HS-5 (cell line): ENCODE measurements at places on chromosomes 12 and 14.
A peak's percentile ranks its signal among the peaks of the same experiment; 100 is the strongest.

- peak; percentile 92 for DNase-seq
These were observed 89.6 kb downstream of the ARF6 start for GRCh38 chr14:49982501-49982951.

DNA sequence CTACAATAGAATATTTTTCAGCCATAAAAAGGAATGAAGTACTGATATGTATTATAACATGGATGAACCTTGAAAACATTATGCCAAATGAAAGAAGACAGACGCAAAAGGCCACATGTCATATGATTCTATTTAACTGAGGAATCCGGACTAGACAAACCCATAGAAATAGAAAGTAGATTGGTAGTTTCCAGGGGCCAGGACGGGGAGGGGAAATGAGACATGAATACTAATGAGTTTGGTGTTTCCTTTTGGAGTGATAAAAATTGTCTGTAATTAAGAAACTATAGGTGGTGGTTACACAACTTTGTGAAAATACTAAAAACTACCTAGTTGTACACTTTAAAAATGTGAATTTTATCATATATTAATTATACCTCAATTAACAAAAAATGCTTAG is 247.6 kb downstream of the BCAT1 start:
- DNase-seq = no peak

GRCh38 chr14:90438841-90439240 is 42.0 kb downstream of the CALM1 start:
- DNase-seq = no peak

GRCh38 chr14:99838639-99839134 is 45.5 kb downstream of the EML1 start:
- no peak for DNase-seq

DNA sequence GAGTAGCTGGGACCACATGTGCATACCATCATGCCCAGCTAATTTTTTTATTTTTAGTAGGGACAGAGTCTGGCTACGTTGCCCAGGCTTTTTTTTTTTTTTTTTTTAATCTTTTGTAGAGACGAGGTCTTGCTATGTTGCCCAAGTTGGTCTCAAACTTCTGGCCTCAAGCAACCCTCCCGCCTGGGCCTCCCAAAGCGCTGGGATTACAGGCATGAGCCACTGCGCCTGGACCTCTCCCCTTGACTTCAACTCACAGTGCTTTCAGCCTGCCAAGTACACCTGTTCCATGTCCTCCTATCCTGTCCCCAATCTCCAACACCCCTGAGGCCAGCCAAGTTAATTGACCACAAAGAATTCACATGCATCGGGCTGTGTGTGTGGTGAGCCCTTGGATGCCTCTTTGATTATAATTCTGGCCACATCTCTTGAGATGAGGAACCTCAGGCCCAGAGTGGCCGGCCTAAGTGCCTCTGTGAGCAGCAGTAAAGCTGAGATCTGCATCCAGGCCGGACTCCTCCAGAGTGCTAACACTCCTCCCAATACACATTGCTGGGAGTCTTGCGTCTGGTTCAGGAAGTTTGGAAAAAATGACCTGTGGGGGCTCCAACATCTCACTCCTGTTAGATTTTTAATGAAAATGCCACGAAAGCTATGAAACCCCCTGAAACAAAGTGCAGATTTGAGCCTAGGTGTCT is 6.8 kb downstream of the RAB35 start:
- DNase-seq = no peak

DNA sequence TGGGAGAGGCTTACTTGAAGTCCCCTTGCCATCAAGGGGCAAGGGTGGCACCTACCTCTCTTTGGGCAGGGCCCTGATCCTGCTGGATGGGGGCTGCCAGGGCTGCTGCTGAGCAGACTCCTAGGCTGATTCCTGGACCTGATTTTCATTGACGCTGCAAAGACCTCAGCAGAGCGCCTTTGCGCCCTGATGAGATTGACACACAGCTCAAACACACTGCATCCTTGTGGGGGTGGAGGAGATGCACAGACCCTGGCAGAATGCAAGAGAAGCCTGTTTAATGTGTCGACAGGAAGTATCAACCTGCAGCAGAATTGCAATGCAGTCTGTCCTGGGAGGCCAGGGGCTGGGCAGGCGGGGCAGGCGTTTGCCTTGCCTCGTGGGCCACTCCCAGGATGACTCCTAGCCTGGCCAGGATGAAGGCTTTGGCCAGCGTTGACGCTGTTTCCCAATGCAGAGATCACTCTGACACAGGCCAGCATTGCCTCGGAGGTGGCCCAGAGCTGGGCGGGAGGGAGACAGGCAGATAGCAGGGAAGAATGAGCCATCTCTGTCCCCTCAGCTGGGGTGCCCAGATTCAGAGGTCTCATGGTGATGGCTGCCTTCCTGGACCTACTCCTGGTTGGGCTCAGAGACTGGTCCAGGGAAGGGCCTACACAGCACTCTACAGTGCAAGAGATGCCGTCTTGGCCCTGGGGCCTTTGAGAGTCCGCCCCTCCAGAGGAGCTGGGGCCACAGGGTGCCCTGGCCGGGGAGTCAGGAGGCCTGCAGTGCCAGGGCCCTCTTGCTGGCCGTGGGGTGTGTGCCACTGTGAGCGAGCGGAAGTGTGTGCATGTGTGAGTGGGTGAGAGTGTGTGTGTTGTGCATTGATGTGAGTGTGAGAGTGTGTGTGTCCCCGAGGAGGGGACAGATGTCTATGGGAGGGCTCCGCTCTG is 108.3 kb downstream of the KIF26A start:
- no peak for DNase-seq

GRCh38 chr14:90577661-90578282 is 180.9 kb downstream of the CALM1 start:
- no peak for DNase-seq

DNA sequence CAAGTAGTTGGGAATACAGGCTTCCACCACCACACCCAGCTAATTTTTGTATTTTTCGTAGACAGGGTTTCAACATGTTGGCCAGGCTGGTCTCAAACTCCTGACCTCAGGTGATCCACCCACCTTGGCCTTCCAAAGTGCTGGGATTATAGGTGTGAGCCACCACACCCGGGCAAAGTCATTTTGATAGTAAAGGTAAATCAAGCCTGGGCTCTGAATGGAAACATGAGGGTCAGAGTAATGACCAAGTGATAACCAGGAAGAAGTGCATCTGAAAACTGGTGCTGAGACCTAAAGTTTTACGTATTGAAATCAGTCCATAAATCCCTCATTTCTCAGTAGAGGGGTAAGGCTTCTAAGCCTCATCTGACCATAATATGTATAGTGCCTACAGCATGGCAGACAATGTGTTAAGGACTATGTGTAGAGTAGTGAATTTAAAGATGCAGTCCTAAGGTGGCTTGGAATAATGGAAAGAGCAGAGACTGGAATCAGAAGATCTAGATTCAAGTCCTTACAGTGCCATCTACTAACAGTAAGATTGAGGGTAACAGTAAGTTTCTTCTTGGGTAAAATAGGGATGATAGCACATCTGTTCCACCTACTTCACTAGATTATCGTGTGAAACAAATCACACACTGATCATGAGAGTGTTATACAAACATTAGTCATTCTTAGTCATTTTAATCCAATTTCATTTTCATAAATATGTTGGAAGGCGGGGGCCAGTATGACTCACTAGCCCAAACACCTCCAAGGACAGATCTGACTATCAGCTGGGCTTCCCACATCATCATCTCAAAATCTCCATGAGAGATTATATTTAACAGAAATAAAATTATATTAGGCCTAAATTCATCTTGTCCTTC is 11.2 kb downstream of the MAP4K5 start:
- peak; percentile 82 for DNase-seq

DNA sequence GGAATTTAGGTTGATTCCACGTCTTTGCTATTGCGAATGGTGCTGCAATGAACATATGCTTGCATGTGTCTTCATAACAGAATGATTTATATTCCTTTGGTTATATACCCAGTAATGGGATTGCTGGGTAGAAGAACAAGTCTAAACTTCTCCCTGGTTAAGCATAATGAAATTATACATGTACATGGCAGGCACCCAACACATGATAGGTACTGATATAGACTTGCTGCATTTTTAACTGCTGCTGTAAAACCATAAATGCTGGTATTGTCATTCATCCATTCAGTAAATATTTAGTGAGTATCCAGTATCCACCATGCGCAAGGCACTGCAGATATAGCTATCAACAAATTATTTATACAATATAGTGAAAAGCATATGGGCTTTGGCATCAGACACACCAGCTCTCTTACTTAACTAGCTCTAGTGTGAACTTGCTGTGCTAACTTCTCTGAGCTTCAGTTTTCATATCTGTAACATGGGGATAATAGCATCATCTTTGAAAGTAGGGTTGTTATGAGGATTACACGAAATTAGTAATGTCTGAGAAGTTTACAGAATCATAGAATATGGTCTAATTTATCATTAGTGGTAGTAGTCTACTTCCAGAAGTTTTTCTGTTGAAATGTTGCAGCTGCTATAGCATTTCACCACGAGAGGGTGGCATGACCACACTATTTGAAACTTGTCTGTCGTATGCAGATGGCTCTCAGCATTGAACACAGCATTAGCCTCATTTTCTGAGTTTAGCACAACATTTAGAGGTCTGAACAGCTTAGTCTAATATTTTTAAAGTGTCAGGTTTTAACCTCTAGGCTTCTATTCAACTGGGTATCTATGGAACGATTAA is 32.0 kb upstream of the SEL1L start:
- no peak for DNase-seq

DNA sequence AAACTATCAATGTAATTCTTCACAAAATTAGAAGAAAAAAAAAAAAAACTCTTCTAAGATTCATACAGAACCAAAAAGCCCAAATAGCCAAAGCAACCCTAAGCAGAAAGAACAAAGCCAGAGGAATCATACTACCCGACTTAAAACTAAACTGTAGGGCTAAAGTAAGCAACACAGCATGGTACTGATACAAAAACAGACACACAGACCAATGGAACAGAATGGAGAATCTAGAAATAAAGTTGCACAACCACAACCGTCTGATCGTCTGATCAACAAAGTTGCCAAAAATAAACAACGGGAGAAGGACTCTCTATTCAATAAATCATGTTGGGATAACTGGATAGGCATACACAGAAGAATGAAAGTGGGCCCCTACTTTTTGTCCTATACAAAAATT is 16.9 kb downstream of the CDK17 start:
- DNase-seq = no peak

DNA sequence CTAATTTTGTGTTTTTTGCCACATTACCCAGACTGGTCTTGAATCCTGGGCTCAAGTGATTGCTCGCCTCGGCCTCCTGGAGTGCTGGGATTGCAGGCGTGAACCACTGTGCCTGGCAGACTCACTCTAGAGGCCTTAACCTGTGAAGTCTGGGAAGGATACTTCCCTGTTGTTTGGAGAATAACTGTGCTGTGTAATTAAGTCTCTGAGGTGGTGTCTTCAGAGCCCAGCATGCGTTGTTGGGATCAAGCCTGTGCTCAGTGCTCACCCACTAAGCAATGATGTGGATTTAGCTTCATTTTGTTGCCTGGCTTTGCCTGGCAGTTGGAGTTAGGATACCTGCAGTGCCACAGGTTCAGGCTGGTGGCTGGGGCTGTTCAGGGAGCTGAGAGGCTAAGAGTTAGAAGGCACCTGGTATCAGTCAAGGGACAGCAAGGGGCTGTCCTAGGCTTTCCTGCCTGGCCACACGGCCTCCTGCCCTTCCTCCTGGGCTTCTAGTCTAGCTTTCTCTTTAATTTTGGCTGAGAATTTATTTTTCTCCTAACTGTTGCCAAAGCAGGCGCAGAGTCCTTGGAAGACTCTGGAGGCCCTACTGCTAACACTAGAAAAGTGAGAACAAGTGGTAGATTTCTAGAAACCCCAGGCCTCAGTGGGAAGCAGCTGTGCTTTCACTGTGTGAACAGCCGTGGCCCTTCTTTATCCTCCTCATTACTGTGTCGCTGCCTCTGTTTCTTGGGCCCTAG is 38.5 kb downstream of the EP400 start:
- DNase-seq = no peak

GRCh38 chr14:23137813-23138535 is 18.9 kb upstream of the CEBPE start:
- DNase-seq = no peak
